Activated CD8-positive, alpha-beta memory T cell treated with anti-CD3 and anti-CD28 coated beads for 24 hours (primary cell): ENCODE measurements at places on chromosomes 4 and X.
A peak's percentile ranks its signal among the peaks of the same experiment; 100 is the strongest.

GRCh38 chrX:17519358-17519757 lies 144.4 kb downstream of the NHS start:
- no peak for DNase-seq

DNA sequence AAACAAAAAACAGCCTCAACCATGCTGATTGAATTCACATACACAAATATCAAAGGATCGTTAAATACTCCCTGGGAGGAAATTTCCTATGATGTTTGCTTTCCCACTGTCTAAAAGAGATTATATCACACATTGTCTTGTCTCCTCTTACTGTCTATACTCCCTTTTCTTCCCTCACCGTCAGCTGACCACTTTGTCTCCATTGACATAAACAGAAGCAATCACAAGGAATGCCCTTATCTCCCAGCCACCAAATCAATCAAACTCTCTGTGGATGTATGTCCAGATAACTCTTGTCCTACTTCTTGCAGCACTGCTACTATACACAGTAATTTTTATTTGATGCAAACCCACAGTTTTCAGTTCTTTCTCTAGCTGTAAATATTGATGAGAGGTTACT lies 12.2 kb upstream of the NUDT9 start:
- DNase-seq, result no peak

DNA sequence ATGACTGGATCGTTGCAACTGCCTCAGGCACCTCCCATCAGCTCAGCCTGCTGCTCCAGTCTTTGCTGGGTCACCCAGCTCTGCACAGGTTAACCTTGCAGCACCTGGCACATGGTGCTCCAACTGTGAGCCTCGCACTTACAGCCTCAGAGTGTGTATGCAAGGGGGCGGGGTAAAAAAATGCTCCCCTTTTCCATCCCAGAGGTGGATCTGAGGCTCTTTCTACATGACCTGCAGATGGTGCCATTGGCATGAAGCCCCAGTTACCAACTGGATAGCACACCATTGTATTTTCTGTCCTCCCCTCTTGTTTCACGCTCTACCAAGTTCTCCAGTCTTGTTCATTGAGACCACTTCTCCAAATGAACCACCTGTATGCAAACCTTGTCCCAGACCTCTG lies 46.2 kb upstream of the TRPC3 start:
- DNase-seq, result no peak

DNA sequence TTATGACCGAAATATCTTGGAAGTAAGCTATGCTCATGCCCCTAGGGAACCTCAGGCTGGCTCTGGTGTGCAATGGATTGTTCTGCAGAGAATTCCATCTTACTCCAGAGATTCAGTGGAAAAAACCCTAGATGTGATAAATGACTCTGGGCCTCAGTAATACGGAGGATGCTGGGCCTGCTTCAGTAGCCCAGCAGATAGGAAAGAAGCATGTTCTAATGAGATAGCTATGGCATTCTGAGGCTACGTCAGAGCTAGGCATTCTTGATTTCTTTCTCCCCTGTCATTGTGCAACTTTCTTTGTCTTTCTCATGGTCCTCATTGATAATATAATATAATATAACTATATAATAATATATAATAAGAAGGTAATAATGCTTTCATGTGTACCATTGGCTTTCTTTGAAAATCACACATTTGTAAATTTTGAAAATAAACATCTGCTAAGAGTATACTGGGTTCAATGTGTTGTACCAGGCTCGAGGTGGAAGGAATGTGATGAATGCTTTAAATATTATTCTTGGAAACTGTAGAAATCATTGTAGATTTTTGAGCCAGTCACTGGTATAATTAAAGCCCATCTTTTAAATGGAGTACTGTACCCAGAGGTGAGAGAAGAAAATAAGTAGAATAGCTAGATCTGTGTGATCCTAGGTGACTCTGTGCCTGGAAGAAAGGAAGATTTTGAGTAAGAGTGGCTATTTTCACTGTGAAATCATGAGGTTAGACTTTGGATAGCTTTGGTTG lies 152.0 kb downstream of the IL15 start:
- DNase-seq, result no peak

- no peak for DNase-seq
These were observed 74.5 kb downstream of the UCHL1 start for GRCh38 chr4:41331224-41331623.

DNA sequence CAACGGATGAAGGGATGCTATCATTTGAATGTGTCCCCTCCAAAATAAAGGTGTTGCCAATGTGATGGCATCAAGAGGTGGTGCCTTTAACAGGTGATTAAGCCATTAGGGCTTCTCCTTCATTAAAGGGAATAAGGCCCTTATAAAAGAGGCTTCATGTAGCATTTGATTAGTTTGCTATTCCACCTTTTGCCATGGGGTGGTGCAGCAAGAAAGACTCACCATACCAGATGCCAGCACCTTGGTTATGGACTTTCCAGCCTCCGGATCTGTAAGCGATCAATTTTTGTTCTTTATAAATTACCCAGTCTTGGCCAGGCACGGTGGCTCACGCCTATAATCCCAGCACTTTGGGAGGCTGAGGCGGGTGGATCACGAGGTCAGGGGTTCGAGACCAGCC lies 7.9 kb upstream of the SLC25A43 start:
- no peak for DNase-seq

DNA sequence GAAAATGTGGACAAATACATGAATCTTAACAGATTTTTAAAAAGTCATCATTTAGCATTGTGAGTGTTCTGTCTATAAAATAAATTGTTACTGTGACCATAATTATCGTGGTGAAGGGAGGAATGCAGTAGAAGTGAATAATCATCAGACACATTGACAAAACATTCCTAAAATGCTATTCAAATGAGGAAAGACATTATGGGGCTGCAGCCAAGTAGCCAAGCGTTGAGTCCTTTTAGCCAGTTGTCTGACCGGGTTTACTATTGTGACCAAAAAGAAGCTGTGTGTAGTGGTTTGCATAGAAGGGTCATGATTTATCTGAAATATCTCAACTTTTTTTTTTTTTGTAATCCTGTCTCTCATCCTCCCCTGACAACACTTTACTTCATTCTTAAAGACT lies 19.5 kb downstream of the WWC2 start:
- DNase-seq, result no peak

DNA sequence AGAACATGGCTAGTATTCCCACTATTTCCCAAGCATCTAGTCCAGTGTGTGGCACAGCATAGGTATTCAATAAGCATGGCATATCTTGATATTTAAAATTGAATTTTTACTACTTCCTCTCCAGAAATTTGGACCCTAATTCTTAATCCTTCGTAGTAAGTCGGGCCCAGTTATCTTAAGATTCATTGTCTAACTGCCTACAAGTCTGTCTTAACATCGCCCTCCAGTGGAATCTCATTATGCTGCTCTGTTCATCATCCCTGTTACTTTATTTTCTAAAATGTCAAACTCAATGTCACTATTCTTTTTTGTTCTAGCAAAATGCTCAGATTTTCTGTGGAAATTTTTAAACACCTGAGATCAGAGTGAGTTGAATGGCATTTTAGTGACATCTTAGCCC lies 606.2 kb downstream of the KLHL13 start:
- no peak for DNase-seq

GRCh38 chr4:112647785-112648184 lies 10.8 kb downstream of the LARP7 start:
- no peak for DNase-seq

GRCh38 chrX:100747703-100748102 lies 15.8 kb upstream of the SYTL4 start:
- no peak for DNase-seq

DNA sequence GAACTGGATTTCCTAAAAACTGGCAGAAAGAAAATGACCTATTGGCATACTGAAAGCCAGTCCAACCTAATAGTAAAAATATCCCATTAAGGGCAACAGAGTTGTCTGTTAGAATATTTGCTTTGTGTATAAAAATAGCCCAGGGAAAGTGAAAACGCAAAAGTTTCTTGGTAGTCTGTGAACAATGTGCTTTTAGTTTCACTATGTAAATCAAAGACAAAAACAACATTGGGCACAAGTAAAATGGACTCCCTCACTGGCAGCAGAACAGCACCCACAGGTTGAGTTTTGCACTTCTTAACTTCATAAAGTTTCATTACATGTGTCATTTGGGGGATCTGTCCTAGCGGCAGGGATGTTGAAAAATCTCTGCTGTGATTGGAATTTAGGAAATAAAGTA lies 4.3 kb upstream of the FGG start:
- DNase-seq, result no peak

GRCh38 chr4:70505151-70505748 lies 13.1 kb upstream of the AMTN start:
- peak; percentile 70 for DNase-seq

- DNase-seq, result no peak
These were observed 50.6 kb upstream of the ANKRD17 start for GRCh38 chr4:73309211-73309610.

DNA sequence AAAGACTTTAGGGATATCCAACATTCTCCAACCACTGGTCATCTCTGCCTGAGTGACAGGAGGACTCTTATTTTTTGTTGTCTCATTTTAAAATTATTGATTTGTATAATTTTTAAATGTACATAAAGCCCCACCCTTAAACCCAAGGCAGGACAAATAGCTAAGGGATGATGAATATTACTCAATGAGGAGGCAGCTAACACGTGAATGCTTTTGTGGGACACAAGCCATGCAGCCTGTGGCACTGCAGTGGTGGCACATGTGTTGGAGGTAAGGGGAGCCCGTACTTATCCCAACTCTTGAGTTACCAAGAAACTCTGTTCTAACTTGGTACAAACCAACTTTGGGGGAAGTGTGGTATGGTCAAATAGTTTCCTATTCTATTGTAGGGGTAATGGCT lies 19.5 kb downstream of the MID1IP1 start:
- no peak for DNase-seq

GRCh38 chr4:150010525-150011126 lies 67.6 kb upstream of the DCLK2 start:
- DNase-seq, result no peak

DNA sequence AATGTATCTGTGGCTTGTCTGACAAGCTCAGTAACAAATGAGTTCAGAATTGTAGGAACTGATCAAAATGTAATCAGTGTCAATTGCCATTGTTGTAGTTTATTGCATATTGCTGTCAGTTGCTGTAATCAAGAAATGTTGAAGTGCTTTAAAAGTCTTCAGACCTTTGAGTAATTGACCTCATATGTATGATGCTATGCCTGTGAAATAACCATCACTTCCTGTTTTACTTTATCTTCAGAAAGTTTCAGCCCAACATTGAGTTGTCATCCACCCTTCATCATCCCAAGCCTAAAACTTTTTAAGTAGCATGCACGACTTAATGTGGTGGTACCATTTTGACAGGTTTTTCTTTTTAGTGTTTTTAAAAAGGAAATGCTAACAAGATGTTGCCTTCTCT lies 212.4 kb downstream of the ARHGAP10 start:
- DNase-seq, result no peak

- DNase-seq, result no peak
These were observed 43.2 kb upstream of the PDGFRA start for GRCh38 chr4:54185866-54186265.
